WTC11 (cell line): ENCODE measurements at places on chromosomes 1 and 21. TPM values are rescaled to one million over a fixed set of nuclear protein-coding genes. Genes with fewer than 3 reads are reported as not detected.

DNA sequence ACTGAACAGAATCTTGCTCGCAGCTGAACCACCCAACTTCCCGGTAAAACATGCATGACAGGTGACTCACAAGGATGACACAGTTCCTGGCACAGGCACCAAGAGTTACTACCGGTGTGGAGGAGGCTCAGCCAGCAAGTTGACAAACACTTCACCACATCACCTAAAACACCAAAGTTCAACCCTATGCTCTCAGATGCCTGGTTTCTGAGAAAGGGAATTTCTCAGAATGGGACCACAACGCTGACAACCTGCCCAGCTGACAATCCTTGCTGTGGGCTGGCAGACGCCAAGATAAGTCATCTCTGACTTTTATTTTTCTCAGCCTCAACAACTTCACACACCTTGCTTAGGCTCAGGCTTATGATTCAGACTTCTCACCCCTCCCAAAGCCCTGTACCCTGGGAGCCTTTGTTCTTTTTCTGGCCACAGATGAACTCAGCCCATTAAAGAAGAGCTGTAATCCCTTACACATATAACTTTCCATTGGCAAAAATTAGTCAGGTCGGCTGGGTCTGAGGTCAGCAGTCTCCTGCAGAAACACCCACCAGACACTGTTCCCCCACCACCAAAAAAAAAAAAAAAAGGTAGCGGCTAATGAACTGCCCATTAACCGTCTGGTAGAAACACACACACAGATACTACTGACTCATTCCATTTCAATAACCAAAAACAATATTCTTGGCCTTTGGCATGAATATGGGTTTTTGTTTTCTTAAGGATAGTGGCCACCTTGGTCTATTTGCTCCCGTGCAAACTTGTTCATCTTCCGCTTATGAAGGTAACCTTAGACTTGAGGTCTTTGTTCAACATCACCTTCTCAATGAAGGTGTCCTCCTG is 10.8 kb upstream of the TIAM1 start:
- DNase-seq, result no peak

DNA sequence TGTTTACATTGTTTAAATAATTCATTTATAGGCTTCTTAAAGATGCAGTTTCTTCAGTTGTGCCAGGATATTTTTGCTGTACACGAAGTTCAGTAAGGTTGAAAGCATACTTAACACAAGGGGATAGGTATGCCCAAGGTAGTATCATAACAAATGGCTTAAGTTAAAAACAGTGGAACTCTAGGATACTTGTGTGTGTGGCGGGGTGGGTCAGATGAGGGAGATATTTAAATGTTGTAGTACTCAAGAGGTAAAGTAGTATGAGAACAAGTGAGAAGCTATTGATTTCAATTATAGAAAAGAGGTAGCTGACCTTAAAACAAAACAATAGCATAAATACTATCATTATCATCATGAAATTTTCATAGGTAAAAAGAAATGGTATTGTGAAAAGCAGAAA is 6.2 kb downstream of the LRRC7 start:
- DNase-seq, result no peak

Gene TSACC
- total RNA-seq, result 1.8 to 2.7 TPM (median 2.2 TPM) in 3 replicates

- no peak for DNase-seq
Measured at GRCh38 chr1:185896863-185897262, 162.7 kb downstream of the HMCN1 start.

Gene WNT4
- 0.69 to 0.85 TPM (median 0.70 TPM) in 3 replicates for total RNA-seq

DNA sequence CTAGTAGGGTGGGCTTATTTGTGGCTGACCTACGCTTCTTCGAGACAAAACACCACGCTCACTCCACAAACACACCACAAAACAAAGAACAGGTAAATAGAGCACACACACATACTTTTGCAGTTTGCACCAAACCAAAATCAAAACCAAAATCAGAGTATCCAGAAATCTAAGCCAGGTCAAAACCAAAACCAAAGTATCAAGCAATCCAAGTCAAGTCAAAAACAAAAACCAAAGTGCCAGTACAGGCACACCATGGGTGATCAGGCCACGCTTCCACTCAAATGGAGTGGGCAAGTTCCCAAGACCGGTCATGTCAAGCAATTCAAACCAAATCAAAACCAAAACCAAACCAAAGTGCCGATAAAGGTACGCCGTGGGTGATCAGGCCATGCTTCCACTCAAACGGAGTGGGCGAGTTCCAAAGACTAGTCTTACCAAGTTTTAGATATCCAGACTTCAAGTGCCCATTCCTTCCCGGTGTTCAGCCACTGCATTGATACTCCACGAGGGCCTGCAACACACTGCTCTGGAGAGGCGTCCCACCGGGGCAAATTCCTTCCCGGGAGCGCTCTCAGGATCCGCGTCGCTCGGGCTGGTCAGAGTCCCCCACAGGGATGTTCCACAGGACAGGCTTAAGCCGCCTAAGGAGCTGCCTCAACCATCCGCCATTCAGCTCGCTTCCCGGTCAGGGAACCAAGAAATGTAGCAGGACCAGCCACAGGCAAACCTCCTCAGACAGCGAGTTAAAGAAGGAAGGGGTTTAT is 169.1 kb downstream of the CDC7 start:
- DNase-seq, result no peak

Gene A3GALT2
- total RNA-seq, result not detected in 3 replicates

Gene ZBTB8OS
- 56.7 to 60.5 TPM (median 59.0 TPM) in 3 replicates for total RNA-seq

- no peak for DNase-seq
Measured at GRCh38 chr1:84691122-84691783, 992 bp upstream of the SSX2IP start.

DNA sequence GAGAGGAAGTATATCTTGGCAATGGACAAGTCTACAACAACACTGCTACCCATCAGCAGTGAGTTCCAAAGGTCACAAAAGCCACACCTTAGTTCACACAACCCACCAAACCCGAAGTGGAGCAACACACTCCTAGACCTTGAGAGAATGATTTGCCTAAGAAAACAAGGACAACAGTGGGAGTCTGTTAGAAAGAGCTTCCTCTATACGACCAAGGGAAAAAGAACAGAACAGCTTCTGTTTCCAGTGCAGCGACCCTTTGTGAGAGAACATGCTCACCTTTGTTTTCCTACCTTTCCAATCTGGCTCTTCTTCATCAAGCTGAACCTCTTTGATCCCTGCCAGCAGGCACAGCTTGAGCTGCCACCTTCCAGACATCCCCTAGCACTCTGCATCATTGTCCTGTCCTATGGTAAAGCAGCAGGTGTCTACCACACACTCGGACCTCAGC is 56.7 kb upstream of the PALMD start:
- no peak for DNase-seq

GRCh38 chr1:11448373-11449099 is 30.4 kb upstream of the DISP3 start:
- DNase-seq, result no peak

DNA sequence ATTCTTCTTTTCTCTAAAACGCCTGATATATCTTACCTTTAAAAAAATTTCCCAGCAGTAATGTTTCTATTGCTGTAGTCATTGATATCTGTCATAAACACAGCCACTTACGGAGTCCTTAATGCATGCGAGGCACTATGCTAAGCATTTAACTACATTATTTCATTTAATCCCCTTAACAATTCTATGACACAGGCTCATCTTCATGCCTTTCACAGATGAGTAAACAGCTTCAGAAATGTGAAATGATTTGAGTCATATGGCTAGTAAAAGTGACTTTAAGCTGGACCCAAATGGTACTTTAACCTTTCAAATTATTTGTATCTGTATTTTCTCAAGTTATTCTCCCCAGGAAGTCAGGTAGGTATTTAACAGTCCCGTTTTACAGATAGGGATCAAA is 125.1 kb upstream of the FGGY start:
- DNase-seq, result no peak

Gene TBX15
- 0.07 to 0.11 TPM (median 0.09 TPM) in 3 replicates for total RNA-seq
